CD4-positive, alpha-beta T cell treated with Interleukin-4 for 1 hour (primary cell): ENCODE measurements at places on chromosomes 7 and 10.

GRCh38 chr7:39659356-39660013 lies 36.1 kb downstream of the RALA start:
- DNase-seq: no peak

DNA sequence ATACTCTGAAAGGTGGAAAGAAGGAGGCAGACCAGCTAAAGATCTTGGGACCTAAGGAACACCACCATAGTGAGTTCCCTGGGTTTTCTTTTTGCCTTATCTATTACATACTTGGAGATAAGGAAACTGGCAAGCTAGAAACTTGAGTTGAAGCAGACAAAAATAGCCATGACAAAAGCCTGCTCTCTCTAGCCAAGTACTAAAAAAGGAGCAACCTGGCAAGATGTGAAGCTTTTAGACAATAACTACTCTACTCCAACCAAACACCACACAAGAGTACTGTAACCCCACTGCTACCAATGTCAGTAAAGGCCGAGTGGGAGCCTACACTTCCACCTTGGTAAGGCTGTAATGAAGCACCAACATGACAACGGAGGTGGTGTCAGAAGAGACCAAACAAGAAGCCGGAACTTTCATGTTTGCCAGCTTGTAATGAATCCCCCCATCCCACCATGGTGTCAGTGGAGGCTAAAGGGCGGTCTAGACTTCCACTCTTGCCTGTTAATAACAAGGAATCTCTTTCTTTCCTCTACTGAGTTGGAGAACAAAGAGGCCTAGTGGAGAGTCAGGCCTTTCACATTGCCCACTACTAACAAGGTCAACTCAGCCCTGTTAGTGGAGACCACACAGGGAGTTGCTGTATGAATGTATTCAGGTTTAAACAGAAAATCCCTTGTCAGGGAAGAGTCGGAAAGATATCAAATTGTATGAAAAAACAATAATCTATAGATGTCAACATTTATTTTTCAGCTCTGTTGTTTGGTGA lies 55.8 kb upstream of the DYNC1I1 start:
- no peak for DNase-seq

DNA sequence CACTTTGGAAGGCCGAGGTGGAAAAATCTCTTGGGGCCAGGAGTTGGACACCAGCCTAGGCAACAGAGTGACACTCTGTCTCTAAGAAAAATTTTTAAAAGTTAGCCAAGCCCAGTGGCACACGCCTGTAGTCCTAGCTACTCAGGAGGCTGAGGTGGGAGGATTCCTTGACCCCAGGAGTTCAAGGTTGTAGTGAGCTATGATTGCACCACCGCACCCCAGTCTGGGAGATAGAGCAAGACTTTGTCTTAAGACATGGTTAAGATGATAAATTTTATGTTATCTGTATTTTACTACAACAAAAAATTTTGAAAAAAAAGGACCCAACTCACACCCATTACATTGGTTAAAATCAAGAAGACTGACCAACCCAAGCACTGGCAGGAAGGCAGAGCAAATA lies 44.4 kb upstream of the SMARCD3 start:
- no peak for DNase-seq

- DNase-seq: peak; percentile 71
Observed at GRCh38 chr10:101694674-101695403, at the start of gene FBXW4. FBXW4 (minus strand) TSS chr10:101695170; CDS start chr10:101695105, 65 bp downstream.

DNA sequence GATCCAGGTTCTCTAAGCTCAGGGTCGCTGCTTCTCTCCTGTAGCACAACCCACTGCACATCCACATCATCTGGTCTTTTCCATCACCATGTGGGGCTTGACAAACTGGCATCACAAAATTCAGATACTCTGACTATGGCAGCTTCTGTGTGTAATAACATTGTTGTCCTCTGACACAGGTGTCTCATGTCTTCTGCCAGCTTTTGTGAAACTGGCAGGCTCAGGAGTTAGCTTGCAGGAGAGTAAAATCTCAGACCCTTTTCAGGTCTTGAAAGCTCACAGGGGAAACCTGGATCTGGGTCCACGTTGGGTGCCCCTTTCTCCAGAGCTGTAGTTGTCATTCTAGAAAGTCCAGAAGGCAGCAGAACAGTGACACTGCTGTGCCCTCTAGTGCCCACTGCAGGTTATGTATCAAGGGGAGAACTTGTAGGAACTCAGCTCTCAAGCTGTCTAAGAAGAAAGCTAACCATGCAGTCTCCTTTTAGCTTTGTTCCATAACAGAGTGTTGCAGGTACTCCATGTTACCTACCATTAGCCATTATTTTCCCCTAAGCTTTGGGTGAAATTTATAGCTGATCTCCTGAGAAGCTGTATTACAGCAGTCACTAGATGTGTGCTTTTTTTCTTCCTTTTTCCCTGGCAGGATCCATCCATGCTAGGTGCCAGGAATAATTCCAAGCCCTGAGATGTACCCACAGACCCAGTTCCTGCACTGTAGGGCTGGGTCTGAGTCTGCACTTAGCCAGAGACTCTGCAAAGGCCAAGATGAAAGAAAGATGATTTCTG lies 102.7 kb downstream of the ZNF248 start:
- no peak for DNase-seq

DNA sequence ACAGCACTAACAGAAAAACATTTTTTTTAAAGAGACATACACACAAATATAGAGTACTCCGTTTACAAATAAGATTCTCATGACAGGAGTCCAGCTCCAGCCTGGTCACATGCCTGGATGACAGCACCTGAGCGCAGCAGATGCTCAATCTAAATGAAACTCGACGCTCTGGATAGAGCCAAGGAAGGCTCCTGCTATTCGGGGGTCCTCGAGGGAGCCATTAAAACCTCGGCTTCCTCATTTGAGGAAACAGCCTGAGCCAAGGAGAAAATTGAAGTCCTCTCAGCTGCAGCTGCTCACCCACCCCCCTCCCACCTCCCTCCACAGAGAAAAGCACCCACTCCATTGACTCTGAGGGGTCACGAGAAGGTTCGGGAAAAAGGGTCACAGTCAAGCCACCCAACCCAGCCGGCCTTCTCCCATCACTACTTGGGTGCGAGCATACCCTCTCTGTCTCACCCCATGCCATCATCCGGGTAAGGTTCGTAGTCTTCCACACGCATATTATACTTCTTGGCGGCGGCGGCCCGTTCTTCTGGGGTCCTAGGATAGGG lies 673 bp downstream of the NDUFB8 start:
- no peak for DNase-seq

DNA sequence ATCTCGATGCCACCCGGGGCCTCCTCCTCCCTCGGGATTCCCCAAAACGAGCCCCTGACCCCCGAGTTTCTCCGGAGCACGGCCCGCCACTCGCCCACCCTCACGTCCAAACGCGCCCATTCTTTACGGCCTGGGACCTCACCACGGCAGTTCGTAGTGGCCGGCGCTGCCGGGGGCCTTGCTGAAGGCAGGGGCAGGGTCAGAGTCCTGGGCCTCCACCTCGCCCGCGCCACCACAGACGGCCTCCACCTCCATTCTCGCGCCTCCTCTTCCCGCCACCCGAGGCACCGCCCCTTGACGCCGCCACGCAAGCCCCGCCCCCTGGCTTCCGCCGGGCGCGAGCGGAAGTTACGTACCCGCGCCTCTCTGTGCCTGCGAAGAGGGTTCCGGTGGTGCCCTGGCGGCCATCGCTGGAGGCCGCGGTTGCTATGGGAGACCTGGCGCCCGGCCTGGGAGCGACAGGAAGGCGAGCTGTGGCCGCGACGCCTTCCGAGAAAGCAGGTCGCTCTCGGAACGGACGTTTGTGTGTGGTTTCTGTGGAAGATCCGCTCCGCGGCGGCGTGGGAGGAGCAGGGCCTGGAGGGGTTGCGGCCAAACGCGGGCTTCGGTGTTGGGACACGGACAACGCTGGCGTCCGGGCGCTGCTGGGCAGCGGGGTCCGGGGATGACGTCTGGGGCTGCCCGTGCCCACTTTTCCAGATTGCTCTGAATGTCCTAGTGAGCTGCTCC lies at the start of gene RFC2:
TSS of gene RFC2 (minus strand) at position 271 of the 729 bp plus-strand sequence. CDS start at position 255, 16 bp downstream.
- DNase-seq: peak; percentile 98
